ENCODE measurements at places on chromosomes 7 and 10.
A peak's percentile ranks its signal among the peaks of the same experiment; 100 is the strongest.

DNA sequence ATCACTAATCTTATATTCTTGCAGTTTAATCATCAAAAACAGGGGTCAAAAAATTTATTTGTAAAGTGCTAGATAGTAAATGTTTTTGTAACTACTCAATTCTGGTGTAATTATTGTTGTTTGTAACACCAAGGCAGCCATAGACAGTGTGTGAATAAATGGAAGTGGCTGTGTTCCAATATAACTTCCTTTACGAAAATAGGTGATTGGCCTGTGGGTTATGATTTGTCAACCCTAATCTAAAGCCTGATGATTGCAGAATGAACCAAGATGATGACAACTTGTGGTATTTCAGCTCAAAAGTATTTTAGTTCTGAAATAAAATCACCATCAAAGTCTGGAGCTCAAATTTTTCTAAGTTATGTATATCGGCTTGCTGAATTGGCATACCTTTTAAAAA is 34.4 kb upstream of the ETV1 start:
- no peak for DNase-seq

- no peak for DNase-seq
These were observed 37.2 kb downstream of the BAMBI start for GRCh38 chr10:28714401-28715053.

- peak; percentile 63 for DNase-seq
These were observed 276.9 kb downstream of the CSTF2T start for GRCh38 chr10:51422311-51423120.

DNA sequence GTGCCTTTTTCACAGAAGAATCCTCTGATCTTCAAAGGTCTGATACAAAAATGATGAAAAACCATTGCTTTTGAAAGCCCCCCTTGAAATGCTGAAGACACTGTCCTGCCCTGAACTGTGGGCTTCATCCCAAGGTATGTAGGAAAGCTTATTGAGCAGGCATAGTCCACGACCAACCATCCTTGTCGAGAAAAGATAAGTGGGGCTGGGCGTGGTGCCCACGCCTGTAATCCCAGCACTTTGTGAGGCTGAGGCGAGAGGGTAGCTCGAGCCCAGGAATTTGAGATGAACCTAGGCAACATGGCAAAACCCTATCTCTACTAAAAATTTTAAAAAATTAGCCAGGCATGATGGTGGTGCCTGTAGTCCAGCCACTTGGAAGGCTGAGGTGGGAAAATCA is 25.6 kb downstream of the TACR2 start:
- DNase-seq = no peak

GRCh38 chr10:74837743-74838142 is 11.3 kb downstream of the KAT6B start:
- DNase-seq = no peak

DNA sequence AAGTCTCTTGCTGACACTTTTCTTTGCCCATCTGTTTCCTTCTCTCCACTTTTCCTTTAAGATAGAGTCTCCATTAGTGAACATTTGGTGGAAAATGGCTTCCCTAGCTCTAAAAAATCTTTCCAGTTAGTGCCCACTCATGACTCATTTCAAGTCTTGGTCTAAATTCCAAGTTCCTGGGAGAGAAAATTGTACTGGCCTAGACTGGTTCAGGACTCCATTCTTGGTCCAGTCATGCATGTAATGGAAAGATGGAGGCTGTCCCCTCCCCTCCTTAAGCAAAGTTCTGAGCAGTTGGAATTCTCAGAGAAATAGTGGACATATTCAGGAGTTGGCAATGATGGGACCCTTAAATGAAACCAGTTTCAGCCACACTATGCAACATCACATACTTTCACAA is 3.8 kb upstream of the ALDH18A1 start:
- no peak for DNase-seq

All from HAP-1 (cell line).